D721Med (cell line): ENCODE measurements at places on chromosomes 16 and 17.

DNA sequence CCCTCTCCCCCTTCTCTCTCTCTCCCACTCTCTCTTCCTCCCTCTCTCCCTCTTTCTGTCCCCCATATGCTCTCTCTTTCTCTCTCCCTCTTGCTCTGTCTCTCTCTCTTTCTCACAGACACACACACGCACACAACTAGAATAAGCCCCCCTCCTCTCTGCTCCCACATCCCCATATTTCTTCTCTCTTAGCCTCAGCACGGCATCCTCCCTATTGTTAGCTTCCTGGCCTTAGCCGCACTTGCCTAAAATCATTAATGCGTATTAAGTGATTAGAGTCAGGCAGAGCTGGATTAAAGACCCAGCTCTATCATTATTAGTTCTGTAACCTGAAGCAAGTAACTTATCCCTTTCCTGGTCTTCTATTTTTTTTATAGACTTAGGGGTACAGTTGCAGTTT, 319.0 kb upstream of the C16orf82 start:
- no peak for DNase-seq

DNA sequence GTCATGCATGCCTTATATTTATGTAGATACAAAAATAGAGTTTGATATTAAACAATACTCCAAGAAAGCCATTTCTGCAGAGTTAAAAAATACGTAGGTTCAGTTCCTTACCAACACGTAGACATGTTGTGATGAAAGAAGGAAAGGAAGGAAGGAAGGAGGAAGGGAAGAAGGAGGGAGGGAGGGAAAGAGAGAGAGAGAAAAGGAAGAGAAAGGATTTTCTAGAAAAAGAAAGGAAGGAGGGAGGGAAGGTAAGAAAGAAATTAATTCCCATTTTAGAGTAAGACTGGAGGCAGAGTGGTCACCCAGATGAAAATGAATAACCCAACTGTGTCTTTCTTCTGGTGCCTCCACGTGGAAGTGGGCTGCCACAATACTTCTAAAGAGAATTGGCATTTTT, 652.1 kb downstream of the WWOX start:
- no peak for DNase-seq

GRCh38 chr16:22126037-22126558, 33.8 kb downstream of the VWA3A start:
- DNase-seq = no peak

GRCh38 chr16:11007714-11008280, 63.4 kb downstream of the CLEC16A start:
- peak; percentile 53 for DNase-seq

DNA sequence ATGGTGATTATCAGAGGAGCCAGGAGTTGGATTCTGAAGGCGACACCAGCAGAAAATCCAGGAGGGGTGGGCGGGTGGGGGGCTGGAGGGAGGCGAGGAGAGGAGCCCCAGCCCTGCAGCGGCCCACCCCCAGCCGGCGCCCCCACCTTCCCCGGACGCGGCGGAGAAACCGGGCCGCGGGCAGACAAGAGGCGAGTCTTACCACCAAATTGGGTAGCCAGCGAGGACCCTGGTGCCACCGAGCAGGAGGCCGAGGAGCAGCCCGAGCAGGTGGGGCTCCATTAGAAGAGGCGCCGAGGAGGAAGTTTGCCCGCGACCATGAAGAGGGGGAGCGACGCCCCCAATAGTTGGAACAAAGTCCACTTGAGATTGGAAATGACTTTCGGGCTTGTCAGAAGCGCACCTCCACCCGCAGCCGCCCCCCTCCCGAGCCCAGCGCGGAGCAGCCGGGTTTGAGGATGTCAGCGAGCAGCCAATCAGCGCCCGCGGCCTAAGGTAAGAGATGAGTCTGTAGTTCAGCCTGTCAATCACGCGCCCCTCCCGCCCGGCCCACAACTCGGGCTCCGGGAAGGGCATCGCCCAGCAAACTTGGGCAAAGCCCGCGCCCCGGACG, at the start of gene WNT3:
WNT3 (minus strand) TSS at position 377 of the 613 bp plus-strand sequence; CDS start at position 282, 95 bp downstream.
- DNase-seq = peak; percentile 89

GRCh38 chr16:47392081-47392480, 68.8 kb downstream of the ITFG1 start:
- DNase-seq = no peak

DNA sequence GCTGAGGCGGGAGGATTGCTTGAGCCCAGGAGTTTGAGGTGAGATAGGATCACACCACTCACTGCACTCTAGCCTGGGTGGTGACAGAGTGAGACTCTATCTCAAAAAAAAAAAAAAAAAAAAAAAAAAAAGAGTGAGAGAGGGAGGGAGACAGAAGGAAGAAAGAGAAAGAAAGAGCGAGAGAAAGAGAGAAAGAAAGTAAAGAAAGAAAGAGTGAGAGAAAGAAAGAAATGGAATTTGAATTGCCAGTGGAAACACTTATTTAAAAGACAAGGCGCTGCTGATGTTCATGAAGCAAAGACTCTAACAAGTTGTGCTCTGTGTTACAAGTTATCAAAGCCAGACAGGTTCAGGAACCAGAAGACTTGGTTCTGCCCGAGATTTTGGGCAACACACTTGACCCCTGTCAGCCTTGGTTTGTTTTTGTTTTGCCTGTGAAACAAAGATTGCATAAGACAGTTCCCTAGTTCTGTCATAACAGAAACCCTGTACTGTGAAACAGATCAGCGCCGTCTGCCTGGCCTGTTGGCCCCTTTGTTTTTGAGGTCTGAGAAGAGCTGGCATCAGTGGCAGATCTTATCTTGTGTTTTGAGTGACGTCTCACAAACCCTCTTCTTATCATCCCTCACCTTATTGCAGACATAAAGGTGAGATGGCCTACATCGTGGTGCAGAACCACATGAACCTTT, 55.4 kb upstream of the ENDOV start:
- DNase-seq = no peak

- DNase-seq = no peak
Observed at GRCh38 chr17:78141437-78142118, 4.6 kb upstream of the C17orf99 start.

GRCh38 chr17:20930081-20930760, 112.6 kb downstream of the USP22 start:
- no peak for DNase-seq
